T follicular helper cell (primary cell): ENCODE measurements at places on chromosomes 4 and X.

DNA sequence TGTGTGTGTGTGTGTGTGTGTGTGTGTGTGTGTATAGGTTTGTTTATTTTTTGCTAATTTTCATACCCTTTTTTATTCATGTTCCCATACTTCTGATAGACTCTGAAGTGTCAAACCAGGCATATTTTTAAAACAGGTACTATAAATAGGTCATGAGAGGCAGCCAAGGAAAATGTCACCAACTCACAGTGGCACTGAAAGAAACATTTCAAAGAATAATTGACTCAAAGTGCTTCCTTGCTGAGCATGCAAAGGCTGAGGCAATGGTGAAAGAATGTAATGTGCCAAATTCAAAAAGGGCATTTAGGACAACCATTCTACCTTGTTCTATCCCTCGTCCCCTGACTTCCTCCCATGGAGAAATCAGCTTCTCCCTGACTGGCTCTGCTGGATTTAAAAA is 95.5 kb downstream of the EIF4E start:
- DNase-seq = no peak

DNA sequence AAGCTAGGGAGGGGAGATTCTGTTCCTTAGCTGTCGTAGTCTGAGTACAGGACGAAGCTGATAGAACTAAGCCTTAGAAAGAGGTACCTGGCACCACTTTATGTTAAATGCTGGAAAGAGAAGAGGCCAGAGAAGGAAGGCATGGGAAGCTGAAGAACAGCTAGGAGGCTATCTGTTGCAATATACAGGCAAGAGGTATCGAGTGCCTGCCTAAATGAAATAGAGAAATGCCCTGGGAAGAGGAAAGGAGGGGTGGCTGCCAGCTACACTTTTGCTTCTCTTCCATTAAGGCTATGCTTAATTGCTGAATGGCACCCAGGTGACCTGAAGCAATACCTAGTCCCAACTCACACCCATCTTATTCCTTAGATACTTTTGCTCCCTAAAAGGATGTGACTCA is 380.4 kb upstream of the FGF13 start:
- DNase-seq = no peak

DNA sequence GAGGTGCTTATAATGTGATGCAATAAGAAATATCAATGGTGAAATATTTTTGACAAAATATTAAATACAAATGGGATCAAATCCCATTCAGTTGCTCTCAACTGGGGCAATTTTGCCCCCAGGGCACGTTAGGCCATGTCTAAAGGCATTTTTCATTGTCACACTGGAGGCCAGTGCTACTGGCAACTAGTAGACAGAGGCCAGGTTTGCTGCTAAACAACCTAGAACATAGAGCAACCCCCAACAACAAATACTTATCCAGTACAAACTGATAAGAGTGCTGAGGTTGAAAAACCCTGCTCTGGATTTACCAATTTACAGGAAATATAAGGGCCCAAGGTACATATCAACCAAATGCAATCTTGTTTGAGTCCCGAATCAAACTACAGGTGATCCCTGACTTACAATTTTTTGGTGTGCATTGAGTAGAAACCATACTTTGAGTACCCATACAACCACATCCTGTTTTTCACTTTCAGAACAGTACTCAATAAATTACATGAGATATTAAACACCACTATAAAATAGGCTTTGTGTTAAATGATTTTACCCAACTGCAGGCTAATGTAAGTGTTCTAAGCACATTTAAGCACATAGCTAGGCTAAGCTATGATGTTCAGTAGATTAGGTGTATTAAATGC is 237.5 kb downstream of the HNRNPD start:
- DNase-seq = no peak

GRCh38 chrX:98795636-98796035 is 1614.4 kb downstream of the PCDH19 start:
- no peak for DNase-seq

DNA sequence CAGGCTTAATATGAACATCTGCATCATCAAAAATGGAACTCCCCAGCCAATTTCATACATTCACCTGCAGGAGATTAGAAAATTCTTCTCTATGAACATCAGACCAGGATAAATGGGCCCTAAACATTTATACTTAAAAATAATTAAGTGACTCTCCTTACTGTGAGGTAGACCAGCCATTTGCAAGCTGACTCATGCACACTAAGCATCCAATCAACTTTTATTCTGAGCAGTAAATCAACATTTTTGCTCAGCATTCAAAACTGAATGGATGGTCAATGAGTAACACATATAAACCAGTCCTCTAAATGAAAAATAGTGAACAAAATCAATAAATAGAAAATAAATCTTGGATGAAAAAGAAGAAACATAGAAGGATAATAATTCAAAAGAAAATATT is 19.9 kb upstream of the PCDH10 start:
- DNase-seq = no peak

GRCh38 chrX:110257889-110258288 is 60.0 kb downstream of the AMMECR1 start:
- DNase-seq = no peak
